Substantia nigra (tissue), 51 donors: ENCODE measurements at places on chromosomes 5 and 9.

- DNase-seq, result no peak
Observed at GRCh38 chr5:83363111-83363885, 108.2 kb upstream of the VCAN start.

- no peak for DNase-seq
Observed at GRCh38 chr5:132086277-132086794, 12.7 kb downstream of the CSF2 start.

DNA sequence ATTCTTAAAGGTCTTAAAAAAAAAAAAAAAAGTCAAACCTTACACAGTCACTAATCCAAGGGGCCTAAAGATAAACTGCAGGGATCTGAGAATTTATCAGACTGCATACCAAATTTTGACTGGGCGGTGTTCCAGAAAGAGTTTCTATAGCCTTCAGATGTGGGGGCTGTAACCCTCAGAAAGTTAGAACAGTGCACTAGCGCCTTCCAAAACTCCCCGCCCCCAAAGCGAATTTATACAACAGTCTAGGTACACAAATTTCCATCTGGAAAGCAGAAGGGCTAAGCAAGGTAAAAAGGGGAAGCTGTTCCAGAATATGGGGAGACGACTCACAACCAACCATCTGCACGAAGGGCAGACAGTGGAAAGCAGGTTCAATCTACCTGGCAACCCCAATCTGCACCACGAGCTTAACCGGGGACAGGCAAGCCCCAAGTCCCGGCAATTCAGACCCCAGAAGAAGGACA, 813 bp downstream of the ERMP1 start:
- no peak for DNase-seq

DNA sequence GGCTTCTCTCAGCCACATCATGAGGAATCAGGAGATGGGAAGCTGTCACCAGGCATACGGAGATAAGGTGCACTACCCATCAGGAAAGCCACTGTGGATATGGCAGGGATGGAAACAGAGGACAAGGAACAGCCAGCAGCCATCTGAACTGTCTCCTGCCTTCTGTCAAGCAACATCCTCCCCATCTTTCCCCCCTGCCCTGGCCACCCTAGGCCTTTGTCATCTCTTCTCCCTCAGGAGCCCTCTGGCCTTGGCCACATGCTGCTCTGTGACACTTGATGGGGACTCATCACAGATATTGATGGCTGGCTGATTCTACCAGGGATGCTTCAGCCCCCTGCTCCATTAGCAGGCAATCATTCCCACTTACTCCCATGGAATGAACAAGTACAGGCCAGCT, 21.1 kb upstream of the MEIKIN start:
- no peak for DNase-seq

- no peak for DNase-seq
Observed at GRCh38 chr9:124228516-124228915, 29.2 kb upstream of the NEK6 start.

DNA sequence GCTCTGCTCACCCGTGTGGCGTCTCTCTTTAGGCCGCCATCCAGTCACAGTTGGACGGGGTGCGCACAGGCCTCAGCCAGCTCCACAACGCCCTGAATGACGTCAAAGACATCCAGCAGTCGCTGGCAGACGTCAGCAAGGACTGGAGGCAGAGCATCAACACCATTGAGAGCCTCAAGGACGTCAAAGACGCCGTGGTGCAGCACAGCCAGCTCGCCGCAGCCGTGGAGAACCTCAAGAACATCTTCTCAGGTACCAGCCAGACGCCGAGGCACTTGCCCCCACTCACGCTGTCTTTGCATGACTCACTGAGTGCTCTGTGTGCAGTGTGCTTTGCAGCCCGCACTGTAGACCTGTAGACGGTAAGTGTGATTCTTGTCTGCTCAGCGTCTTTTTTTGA, 4.5 kb downstream of the EXOC3 start:
- no peak for DNase-seq

DNA sequence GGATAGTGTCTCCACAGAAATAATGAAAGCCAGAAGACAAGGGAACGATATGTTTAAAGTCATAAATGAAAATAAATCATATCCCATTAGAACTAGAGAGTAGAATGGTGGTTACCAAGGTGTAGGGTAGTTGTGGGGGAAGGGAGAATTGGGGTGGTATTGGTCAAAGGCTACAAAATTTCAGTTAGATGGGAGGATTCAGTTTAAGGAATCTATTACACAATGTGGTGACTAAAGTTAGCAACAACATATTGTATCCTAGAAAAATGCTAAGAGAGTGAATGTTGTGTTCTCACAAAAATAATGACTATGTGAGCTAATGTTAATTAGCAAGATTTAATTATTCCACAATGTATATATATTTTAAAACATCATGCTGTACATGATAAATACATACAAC, 27.8 kb upstream of the LARP1 start:
- DNase-seq, result no peak

DNA sequence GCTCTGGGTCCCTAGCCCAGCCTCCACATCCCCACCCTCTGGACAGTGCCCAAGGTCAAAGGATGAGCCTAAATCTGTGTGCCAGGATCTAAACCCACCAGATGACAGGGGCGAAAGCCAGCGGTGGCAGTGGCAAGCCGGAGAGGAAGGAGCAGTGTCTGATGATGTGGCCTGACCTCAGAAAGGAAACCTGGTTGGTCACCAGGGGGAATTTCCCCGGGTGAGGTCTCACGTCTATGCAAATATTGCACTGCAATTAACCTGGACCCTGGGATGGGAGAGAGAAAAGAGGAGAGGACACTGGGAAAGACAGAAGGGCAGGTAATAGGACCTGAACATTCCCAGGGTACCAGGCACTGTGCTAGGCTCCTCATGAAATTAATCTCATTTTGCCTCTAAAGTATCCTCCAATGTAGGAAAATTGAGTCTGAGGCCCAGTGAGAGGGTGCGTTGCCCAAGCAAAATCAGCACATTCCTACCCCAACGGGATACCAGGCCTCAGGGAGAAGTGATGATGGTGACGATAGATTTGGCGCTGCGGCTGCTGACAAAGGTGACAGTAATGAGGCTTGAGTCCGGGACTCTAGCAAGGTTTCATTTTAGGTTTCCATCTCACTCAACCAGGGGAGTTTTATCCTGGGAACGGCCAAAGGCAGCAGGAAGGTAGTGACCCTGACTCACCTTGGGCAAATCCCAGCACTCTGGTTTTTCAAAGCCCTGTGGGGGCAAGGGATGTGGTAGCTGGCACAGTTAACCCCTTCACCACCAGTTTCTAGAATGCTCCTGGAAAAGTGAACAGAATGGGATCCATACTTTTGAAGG, 13.4 kb upstream of the TNIP1 start:
- DNase-seq, result no peak

GRCh38 chr9:86434039-86434726, 80.0 kb upstream of the TUT7 start:
- DNase-seq, result peak; percentile 1

- no peak for DNase-seq
Observed at GRCh38 chr5:876398-877365, 15.9 kb downstream of the BRD9 start.

- no peak for DNase-seq
Observed at GRCh38 chr5:99129768-99130501, 201.1 kb upstream of the CHD1 start.

GRCh38 chr9:89872913-89873707, 268.3 kb downstream of the GADD45G start:
- DNase-seq, result no peak

DNA sequence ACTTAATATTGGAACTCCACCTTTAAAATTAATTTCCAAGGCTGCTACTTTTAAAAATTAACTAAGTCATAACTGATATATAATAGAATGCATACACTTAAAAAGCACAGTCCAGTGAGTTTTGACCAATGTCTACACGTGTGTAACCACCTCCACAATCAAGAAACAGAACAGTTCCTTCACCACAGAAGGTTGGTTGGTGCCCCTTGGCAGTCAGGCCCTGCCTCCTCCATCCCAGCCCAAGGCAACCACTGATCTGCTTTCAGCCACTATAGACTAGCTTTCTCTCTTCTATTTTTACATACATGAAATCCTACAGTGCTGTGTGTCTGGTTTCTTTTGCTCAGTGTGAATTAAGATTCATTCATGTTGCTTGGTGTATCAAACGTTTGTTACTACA, 215.2 kb downstream of the CRB2 start:
- no peak for DNase-seq

DNA sequence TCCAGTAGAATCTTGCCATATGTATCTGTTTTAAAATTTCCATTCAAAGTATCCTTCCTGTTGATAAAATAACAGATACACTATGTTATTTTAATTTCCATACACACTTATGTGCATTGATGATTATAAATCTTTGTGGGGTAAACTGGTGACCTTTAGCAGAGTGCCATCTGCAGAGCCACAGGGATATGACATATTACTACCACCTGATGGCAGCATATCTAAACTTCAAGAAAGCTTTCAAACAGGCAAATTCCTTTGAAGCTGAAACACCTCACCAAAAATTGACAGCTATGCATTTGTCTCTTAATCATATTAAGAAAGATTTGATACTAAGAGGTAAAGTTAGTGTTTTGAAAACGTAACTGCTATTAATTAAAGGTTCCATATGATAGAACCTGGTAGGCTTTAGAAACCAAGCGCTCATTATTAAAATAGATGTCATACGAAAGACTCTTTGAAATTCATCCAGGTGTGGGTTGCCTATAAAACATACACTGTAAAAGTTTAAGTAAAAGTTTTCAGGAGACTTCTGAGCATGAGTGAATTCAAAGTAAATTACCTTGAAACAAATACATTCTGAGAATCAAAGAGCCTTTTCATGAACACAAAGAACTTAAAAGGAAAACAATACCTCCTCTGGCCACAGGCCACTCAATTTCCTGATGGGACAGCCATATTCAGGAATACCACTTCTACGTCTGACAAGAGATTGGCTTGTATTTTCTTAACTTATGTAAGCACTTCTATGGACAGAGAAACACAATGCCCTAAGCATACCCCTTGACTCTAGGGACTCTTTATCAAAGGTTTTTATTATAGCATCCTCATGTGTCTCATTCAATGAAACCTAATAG, 93.3 kb downstream of the KIAA0825 start:
- DNase-seq, result no peak

DNA sequence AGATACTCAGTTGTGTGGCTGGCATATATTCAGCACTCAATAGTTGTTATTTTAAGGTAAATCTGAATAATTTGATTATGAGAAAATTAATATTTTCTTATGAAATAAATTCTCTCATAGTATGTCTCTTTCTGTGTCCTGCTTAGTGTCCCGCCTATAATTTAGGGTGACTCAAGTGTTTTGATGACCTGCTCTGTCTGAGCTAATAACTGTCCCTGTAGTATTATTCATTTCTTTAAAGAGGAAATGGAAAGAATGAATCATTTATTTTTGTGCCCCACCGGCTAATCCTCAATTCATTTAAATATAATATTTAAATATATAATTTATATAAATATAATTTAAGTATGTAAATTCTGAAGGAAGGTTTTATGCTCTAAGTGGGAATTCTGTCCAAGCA, 4.1 kb downstream of the SLC1A1 start:
- no peak for DNase-seq

- DNase-seq, result peak; percentile 11
Observed at GRCh38 chr9:125908136-125908535, 161.0 kb downstream of the PBX3 start.

- no peak for DNase-seq
Observed at GRCh38 chr5:166710271-166710670, 1581.2 kb upstream of the WWC1 start.

DNA sequence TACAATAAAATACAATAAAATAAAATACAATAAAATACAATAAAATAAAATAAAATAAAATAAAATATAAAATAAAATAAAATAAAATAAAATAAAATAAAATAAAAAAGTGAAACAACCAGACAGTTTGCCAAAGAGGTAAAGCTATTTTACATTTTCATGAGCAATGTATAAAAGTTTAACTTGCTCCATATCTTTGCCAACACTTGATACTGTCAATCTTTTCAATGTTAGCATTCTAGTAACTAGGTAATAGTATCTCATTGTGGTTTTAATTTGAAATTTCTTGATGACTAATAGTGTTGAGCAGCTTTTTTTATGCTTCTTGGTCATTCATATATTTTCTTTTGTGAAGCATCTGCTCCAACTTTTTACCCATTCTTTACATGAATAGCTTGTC, 17.3 kb downstream of the TTC33 start:
- DNase-seq, result no peak
